ENCODE measurements at places on chromosomes 1 and 21.

- DNase-seq: no peak
Observed at GRCh38 chr1:245201827-245202226, 47.0 kb downstream of the KIF26B start.

DNA sequence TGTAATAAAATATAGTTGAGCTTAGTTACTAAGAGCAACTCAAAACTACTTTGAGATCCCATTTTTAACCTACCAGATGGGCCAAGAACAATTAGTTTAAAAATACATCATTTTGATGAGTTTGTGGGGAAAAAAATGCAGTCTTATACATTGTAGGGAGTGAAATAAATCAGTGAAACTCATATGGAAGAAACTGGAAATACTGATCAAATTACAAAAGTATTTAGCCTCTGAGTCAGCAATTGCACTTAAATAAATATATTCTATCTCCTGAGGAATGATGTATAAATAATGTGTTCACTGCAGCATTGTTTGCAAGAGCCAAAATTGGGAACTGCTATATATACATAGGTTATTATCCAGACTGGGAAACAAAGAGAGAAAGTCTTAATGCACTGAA is 4.6 kb upstream of the SMCP start:
- no peak for DNase-seq

- peak; percentile 84 for DNase-seq
Observed at GRCh38 chr1:113811888-113812660, at the start of gene RSBN1. RSBN1 (minus strand) TSS chr1:113812476; CDS start chr1:113812412, 64 bp downstream.

DNA sequence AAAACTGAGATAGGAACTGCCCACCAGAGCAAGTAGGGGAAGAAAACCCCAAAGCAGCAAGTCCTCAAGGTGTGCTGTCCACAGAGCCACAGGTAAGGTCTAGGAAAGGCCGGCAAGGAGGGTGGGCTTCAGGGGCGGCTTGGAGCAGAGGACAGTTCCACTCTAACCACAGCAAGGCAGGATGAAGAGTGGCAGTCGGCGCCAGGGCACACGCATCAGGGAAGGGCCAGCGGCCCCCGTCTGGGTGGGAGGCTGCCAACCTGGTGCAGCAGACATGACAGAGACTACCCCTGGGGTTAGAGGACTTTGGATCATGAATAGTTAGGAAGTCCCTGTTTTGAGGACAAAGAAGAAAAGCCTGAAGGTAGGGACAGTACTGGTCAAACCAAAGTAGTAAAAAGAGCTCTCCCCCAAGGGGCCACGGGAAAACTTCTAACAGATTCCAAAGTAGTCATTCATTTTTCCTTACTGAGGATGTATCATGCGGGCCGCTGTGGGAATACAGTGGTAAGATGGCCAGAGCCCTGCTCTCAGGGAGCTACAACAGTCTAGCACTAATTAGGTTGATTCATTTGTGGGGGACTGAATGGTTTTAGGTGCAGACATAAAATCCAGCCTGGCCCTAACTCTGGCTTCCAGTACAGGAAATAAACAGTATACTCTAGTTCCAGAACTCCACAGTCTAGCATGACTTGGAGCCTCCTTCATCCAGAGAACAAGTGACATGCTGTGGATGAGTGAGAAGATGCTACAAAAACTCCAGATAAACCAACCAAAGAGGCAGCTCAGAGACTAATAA is 3.5 kb upstream of the RAP1GAP start:
- no peak for DNase-seq

- no peak for DNase-seq
Observed at GRCh38 chr1:8222789-8223188, 95.1 kb upstream of the SLC45A1 start.

DNA sequence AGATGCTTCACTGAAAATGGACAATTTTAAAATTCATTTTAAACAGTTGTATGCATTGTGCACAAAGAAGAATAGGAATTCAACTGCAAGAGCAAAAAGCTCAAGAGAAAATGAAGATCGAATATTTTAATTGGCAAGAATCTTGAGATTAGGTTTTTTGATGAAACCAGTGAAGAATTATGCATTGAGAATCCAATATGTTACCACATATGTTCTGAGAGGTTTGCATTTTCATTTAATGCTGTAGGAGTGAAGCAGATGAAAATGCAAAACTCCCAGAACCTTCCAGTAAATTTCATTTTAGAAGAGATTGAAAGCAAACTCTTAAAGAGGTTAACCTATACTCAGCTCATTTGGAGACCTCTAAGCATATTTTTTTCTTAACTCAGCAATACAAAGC is 298.0 kb downstream of the OLFM3 start:
- no peak for DNase-seq

GRCh38 chr1:230537456-230537855 is 104.8 kb upstream of the COG2 start:
- DNase-seq: no peak

DNA sequence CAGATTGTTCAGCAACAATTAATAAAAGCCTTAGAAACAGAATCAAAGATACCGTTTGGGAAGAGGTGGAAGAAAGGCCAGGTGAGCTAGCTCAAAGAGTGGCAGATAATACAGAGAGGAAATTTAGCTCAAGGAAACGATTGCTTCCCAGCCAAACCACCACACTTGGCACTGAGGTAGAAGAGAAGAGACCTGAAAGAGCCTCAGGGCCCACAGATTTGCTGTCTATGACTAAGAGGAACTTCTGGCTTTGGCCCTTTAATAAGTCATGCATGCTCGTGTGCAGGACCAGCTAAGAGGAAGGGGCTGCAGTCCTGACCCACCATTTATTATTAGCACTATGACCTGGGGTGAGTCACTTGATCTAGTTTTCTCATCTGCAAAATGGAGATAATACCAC is 72.8 kb upstream of the BCL10 start:
- DNase-seq: no peak

DNA sequence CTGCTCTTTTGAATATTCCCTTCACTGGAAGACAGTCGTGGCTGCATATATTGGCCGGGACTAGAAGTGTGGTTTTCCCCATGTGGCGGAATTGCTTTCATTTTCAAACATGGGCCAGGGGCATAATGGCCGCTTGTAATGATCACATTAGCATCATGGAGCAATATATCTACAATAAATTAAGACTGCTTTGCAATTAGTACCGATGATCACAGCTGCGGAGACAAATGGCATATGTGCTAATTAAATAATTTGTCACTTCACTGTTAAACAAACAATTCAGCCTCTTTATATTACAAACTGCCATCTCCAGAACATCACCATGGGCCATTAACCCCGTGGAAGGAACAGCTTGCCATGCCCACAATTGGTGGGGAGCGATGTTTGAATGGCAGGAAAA is 68.2 kb upstream of the OLIG2 start:
- DNase-seq: no peak

GRCh38 chr1:11058595-11059154 is 1.1 kb downstream of the SRM start:
- DNase-seq: no peak

DNA sequence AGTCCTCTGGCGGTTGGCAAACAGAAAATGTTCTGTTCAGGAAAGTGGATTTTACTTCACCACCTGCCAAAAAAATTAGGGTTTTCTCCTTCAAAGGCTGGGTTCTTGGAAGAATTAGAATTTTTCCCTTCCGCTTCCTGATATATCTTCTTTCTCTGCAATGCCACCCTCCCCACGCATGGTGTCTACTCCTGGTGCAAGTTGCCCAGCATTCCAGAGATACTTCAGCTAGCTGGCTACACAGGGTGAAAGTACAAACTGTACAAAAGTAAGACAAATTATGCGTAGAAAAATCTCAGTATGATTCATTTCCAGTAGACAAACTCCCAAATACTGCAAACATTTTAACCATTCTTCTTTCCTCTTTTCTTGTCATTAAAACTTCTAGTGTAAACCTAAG is 430.1 kb upstream of the ESRRG start:
- no peak for DNase-seq

GRCh38 chr1:77958850-77959249 is 20.0 kb downstream of the FUBP1 start:
- no peak for DNase-seq

DNA sequence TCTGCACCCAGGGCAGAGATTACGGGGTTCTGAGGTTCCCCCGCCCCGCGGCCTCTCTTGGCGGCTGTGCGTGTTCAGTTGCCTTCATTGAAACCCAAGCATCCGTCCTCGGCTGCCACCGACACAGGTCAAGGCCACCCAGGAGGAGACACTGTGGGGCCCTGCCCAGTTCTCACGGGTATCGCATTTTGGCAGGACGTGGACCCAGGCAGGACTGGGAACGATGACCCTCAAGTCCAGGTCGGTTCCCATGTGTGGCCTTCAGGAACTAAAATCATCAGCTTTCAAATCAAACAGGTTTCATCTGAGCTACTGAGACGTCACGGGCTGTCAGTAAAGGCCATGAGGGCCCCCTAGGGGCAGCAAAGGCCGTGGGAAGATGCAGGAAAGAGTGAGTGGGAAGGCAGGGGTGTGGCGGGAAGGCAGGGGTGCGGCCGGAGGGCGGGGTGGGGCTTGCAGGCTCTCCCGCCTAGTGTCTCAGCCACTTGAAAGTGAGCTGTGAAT is 7.0 kb upstream of the C1orf174 start:
- no peak for DNase-seq

DNA sequence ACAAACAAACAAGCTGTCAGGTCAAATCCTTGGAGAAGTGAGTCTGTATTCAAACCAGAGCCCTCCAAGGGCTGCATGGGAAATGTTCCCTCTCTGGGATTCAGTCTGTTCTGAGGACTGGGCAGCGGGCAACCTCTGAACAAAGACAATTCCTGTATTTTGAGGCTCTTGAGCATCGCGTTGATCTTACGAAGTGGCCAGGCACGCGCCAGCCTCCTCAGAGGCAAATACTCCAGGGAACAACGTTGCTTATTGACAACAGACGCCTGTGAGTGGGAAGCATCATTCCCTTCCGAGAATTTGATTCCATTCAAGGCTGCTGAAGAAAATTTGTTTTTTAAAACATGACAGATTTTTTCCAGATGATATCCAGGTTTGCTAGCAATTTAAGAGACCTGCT is 20.0 kb upstream of the TACSTD2 start:
- DNase-seq: no peak

GRCh38 chr1:65084066-65084465 is 63.9 kb upstream of the AK4 start:
- DNase-seq: no peak

GRCh38 chr1:5331101-5331500 is 661.1 kb downstream of the NPHP4 start:
- DNase-seq: no peak

GRCh38 chr1:201487742-201488141 is 18.8 kb upstream of the PHLDA3 start:
- DNase-seq: no peak

DNA sequence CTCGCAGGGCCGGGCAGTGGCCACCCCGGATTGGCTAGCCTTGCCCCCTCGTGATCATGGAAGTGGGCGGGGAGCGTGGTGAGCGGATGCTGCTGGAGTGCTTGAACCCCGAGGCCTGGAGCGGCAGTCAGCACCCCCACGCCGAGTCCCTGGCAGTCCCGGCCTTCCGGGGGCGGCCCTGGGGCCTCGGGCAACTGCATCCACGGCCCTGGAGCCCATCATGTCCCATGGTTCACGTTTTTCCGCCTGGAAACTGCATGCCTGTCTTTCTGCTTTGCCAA is 45.6 kb downstream of the CDC7 start:
- no peak for DNase-seq

DNA sequence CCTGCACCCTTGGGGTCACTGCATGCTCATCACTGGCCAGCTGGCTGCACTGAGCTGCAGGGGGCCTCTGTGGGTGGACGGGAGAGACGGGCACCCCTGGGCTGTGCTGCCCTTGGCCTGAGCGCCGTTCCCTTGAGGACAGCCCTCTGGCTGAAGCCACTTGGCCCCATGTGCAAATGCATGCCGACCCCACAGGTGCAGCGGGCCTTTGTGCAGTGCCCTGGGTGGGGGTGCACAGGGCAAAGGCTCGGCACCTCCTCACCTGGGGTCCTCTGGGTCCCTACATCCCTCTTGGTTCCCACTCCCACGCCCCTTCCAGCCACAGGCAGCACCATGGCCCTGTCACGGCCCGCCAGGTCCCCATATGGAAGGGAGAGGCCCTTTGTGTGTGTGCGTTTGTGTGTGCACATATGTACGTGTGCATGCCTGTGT is 41.3 kb downstream of the COQ8A start:
- no peak for DNase-seq

DNA sequence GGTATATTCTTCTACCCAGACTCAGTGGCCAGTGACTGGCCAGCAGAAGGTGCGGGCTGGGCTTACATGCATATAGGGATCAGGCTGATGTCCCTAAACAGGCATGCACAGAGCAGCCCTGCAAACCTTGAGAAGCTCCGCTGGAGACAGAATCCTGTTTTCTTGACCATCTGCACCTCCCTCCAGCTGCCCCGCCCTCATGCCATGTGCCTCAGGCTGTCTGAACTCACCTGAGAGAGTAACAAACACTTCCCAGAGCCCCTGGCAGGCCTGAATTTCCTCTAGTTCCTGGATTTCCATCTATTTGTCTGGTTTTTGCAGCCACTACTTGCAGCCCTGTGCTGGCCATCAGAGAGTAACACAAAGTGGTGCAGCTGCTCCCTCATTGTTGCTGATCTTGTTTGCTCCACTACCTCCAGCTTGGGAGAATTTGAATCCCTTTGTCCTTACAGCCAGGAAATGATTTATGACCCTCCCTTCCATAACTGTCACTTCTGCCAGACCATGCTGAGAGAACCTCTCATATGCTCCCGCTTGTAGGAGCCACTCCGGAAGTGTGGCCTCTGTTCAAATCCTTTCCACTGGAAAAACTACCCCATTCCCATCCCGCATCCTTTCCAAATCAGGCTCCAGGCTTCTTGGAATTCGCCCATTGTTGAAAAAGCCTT is 113.6 kb downstream of the NMNAT2 start:
- peak; percentile 33 for DNase-seq

DNA sequence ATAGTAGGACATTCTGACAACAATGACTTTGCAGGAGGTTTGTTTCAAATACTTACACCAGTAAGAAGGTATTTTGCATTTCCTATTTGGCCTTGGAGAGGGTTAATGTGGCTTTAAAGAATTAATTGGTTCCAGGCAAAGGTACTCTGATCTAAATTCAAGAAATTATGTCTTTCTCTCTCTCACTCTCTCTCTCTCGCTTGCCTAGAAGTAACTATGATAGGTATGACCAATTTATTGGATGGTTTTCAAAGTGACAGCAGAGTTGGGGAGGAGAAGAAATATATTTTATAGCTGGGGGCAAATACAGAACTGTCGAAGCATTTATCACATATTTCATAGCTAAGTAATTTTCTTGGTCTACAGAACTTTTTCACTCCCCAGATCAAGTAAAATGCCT is 116.0 kb downstream of the ATP6V1G3 start:
- no peak for DNase-seq

GRCh38 chr1:156086256-156086662 is 4.0 kb upstream of the MEX3A start:
- no peak for DNase-seq

GRCh38 chr1:192235127-192235526 is 76.9 kb downstream of the RGS18 start:
- no peak for DNase-seq

GRCh38 chr1:33443705-33444180 is 12.8 kb upstream of the PHC2 start:
- DNase-seq: no peak

- DNase-seq: no peak
Observed at GRCh38 chr1:167166690-167167075, 54.0 kb upstream of the POU2F1 start.

GRCh38 chr1:196527919-196528318 is 80.3 kb downstream of the KCNT2 start:
- no peak for DNase-seq

All from NCI-H2081 treated with DMSO at 0.1 percent for 48 hours (cell line).